Activated naive CD8-positive, alpha-beta T cell treated with anti-CD3 and anti-CD28 coated beads, Interleukin-2, amount 10 ng/mL, durations not matched to agents 7 days and 5 days (primary cell): ENCODE measurements at places on chromosomes 1 and 21. TPM values are rescaled to one million over a fixed set of nuclear protein-coding genes. Genes with fewer than 3 reads are reported as not detected.
A peak's percentile ranks its signal among the peaks of the same experiment; 100 is the strongest.

Gene SV2A
- 23.9 TPM for total RNA-seq

Gene SPRR4
- total RNA-seq: not detected

Gene CAPN2
- 177 TPM for total RNA-seq

Gene SAMSN1
- 121 TPM for total RNA-seq

Gene ERVH48-1
- 0.55 TPM for total RNA-seq

Gene OR10J1
- not detected for total RNA-seq

Gene SPATA46
- total RNA-seq: not detected

Gene CATSPERE
- 1.1 TPM for total RNA-seq

DNA sequence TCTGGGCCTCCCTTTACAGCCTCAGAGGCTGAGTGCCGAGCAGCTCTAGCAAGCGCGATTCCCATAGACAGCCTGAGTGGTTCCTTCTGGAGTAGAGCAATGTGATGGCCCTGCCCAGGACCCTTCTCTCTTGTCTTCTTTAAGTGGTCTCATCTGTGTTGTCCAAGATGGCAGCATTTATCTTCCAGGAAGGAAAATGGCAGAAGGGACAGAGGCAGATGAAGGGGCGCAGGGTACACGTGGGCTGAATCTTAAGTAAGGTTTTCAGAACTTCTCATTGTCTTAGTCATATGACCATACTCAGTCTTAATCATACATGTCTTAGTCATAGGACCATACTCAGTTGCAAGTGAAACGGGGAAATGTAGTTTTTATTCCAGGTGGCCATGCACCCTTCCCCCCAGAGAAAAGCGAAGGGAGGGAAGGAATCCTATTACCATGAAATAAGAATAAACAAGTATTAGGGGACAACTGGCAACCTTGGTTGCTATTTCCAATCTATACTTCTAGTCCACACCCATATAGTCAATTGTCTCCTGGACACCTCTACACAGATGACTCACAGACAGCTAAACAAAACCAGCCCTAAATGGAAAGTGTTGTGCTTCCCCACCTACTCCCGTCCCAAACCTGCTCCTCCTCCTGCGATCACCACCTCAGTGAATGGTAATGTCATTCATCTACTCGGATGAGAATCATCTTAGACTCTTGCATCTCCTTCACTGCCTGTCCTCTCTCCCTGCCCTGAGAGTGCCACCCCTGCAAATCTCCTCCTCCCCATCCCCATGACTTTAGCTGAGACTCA lies 13.3 kb downstream of the OVAAL start:
- H3K36me3 ChIP-seq: no peaks in the 10 kb centered on the region
- no peak overlapping the region for H3K4me3 ChIP-seq
- H3K27me3 ChIP-seq: peaks cover 25% of the 10 kb centered on the region
- H3K4me1 ChIP-seq: peaks cover 15% of the 10 kb centered on the region

DNA sequence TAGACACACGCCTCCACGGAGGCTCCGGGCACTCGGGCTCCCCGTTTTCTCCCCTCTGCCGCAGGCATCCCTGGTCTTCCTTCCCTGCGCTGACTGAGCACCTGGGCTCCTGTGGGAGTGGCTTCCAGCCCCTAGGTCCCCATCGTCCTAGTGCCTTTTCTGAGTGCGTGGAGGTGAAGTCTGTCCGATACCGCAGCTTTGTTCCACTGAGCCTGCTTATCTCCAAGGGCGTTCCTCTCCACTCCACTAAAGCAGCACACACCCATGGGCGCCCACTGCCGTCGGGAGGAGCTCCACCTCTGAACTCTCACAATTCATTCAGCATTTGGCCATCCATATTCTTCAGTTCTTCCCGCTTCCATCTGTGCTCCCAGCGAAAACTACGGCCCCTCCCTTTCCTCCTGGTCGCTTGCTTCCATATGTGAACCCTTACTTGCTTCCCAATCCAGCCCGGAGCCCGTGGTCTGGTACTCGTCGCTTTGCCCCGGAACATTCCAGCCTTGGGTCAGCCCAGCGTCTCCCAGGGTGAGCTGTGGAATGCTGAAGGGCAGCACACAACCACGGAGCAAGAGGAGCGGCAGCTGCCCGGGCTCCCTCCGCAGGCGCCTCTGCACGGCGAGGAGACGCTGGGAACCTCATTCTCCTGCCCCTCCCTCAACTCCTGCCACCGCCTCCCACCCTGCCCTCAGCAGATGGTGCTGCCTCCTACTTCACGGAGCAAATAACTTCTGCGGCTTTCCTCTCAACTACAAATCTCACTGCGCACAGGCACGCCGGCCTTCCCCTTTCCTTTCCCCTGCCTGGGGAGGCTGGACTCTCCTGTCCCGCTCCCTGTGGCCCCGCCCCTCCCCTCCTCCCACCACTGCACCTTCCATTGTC lies 27.5 kb downstream of the ATP8B2 start:
- peak overlapping the region; percentile 83 for H3K4me3 ChIP-seq
- no peak for DNase-seq

GRCh38 chr1:155207806-155208540 lies at the start of gene THBS3:
Gene THBS3, minus strand, starts transcription at chr1:155207897. Its CDS starts 21 bp downstream, at chr1:155207876.
- peaks cover 25% of the 10 kb centered on the region for H3K4me1 ChIP-seq
- DNase-seq: no peak
- H3K4me3 ChIP-seq: peak within 1 kb of the TSS; percentile 90
- no peaks in the 10 kb centered on the region for H3K27me3 ChIP-seq

- no peak for DNase-seq
- H3K4me3 ChIP-seq: no peak overlapping the region
- no peak overlapping the region for H3K27ac ChIP-seq
- no peaks in the 10 kb centered on the region for H3K27me3 ChIP-seq
- H3K36me3 ChIP-seq: no peaks in the 10 kb centered on the region
These were observed 19.4 kb downstream of the CXADR start for GRCh38 chr21:17532292-17532691.

- H3K27ac ChIP-seq: no peak overlapping the region
- H3K4me1 ChIP-seq: peaks cover 2% of the 10 kb centered on the region
- no peaks in the 10 kb centered on the region for H3K27me3 ChIP-seq
- no peak overlapping the region for H3K4me3 ChIP-seq
- H3K36me3 ChIP-seq: peaks cover 41% of the 10 kb centered on the region
- DNase-seq: no peak
These were observed 33.6 kb downstream of the SLC35D1 start for GRCh38 chr1:67020304-67020703.

GRCh38 chr1:180675586-180675985 lies 43.8 kb downstream of the XPR1 start:
- DNase-seq: no peak
- H3K4me1 ChIP-seq: no peaks in the 10 kb centered on the region
- H3K4me3 ChIP-seq: no peak overlapping the region
- H3K27ac ChIP-seq: no peak overlapping the region

GRCh38 chr1:226763905-226764264 lies 24.8 kb upstream of the ITPKB start:
- H3K4me1 ChIP-seq: peaks cover 18% of the 10 kb centered on the region
- H3K27ac ChIP-seq: no peak overlapping the region
- H3K36me3 ChIP-seq: no peaks in the 10 kb centered on the region
- no peak overlapping the region for H3K4me3 ChIP-seq
- peaks cover 16% of the 10 kb centered on the region for H3K27me3 ChIP-seq

- peak overlapping the region; percentile 15 for H3K4me3 ChIP-seq
- H3K27me3 ChIP-seq: no peaks in the 10 kb centered on the region
These were observed 6.2 kb downstream of the ARHGEF2 start for GRCh38 chr1:155971910-155972809.

DNA sequence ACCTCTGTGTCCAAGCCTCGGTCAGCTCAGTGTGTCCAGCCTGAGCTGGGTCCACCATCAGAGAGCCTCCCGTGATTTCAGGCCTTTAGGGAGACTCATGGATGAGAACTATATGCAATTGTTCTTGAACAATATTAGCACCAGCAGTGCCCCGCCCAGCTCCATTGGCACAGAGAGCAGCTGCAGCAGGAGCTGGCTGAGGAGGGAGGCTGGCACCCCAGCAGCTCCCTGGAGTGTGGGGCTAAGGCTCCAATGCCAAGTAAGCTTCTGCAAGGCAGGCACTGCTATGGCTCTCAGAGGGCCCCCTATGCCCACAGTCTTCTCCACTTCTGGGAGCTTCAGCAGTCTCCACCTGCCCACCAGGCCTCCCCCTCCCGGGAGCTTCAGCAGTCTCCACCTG lies 593.3 kb downstream of the MATN1 start:
- H3K27ac ChIP-seq: no peak overlapping the region
- no peaks in the 10 kb centered on the region for H3K36me3 ChIP-seq
- H3K27me3 ChIP-seq: no peaks in the 10 kb centered on the region
- no peak overlapping the region for H3K4me3 ChIP-seq
- no peaks in the 10 kb centered on the region for H3K4me1 ChIP-seq
- DNase-seq: no peak

DNA sequence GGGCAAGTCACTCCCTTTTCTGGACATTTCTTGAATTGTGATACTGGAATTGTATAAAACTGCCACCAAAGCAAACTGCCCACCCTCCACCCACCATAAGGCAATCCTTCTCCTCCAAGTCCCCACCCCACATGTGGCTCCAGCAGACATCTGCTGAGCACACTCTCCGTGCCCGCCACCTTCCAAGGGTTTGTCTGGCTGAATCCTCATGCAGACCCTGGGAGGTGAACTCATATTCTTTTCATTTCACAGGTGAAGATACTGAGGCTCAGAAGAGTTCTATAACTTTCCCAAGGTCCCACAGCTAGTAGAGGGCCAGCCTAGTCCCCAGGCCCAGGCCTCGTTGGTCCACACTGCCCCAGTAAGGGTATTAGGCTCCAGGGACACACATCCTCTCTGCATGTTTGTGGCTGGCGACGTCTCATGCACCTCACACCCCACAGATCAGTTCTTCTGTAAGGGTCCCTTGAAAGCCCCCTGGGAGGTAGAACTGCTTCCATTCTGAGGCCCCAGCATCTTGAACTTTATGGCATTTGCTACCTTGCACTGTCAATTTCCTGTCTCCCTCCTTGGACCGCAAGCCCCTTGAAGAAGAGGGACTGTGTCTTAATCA lies 14.1 kb downstream of the CNTN2 start:
- no peak for DNase-seq
- H3K4me3 ChIP-seq: no peak overlapping the region
- H3K36me3 ChIP-seq: no peaks in the 10 kb centered on the region
- H3K27ac ChIP-seq: no peak overlapping the region

DNA sequence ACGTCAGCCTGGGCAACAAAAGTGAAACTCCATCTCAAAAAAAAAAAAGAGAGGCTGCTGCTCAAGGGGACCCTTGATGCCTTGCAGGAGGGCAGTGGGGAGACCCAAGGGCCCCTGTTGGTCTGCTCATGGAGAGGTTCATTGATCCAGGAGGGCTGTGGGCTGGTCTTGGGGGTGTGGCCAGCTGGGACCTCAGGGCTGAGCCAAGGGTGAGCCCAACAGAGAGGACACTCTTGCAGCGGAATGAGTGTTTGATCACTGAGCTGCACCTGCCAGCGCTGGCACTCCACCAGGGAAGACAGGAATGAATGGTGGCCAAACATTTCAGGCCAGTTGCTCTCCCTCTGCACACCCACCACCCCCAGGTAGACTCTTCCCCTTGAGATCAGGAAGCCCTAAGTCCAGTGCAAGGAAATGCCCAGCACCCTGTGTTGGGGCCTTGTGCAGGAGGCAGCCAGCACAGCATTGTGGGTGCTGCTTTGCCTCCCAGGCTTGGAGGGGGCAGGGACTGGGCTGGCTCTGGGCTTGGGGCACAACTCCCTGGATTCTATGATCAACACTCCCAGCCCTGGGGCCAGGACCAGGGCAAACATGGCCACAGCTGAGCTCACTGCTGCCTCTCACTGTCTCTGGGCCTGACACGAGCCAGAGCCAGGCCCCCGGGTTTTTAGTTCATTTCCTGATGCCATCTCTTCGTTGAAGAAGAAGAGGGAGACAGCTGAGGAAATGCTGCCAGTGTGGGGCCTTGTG lies 50.7 kb downstream of the IRF2BP2 start:
- H3K36me3 ChIP-seq: no peaks in the 10 kb centered on the region
- H3K27me3 ChIP-seq: no peaks in the 10 kb centered on the region
- H3K27ac ChIP-seq: no peak overlapping the region
- no peak overlapping the region for H3K4me3 ChIP-seq
- no peak for DNase-seq

DNA sequence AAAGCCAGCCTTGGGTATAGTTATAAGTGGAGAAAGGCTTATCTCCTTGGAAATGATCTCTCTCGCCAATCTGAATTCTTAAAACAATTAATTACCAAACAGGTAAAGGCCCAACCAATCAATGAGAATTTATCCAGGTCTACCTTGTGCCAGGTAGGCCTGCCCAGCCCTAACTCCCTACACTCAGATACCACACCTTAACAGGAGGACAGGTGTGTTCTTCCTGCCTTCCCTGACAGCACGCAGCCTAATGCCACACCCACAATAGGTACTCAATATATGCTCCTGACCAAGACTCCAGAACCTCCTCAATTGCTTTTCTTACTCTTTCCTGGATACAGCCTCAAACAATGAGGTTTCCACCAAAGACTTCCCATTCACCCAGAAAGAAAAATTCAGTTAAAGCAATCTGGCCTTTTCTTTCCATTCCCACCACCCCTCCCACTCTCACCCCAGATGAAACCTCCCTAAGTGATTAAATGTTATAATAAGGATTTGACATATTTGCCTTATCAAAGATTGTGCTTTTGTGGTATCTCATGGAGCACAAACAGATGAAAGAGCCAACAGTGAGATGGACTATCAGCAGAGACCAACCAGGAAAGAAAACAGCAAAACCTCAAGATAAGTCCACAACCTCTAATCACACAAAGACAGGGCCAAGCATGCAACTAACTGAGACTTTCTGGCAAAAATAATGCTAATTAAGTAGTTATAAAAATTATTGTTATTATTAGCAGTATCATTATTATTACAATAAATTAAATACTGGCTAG lies 25.6 kb downstream of the TRABD2B start:
- H3K4me3 ChIP-seq: no peak overlapping the region
- H3K4me1 ChIP-seq: no peaks in the 10 kb centered on the region
- DNase-seq: no peak
- peaks cover 5% of the 10 kb centered on the region for H3K27me3 ChIP-seq
- H3K36me3 ChIP-seq: no peaks in the 10 kb centered on the region
- H3K27ac ChIP-seq: no peak overlapping the region

GRCh38 chr1:246069581-246069980 lies 437.5 kb downstream of the SMYD3 start:
- peaks cover 2% of the 10 kb centered on the region for H3K36me3 ChIP-seq
- no peak for DNase-seq
- H3K27ac ChIP-seq: no peak overlapping the region
- H3K4me3 ChIP-seq: no peak overlapping the region
- no peaks in the 10 kb centered on the region for H3K27me3 ChIP-seq

GRCh38 chr1:24155011-24155782 lies 12.3 kb upstream of the IL22RA1 start:
- H3K27me3 ChIP-seq: peaks cover 20% of the 10 kb centered on the region
- DNase-seq: no peak
- H3K4me3 ChIP-seq: no peak overlapping the region
- H3K36me3 ChIP-seq: no peaks in the 10 kb centered on the region
- H3K27ac ChIP-seq: no peak overlapping the region

- H3K27me3 ChIP-seq: no peaks in the 10 kb centered on the region
- DNase-seq: no peak
- H3K36me3 ChIP-seq: no peaks in the 10 kb centered on the region
These were observed 249.7 kb downstream of the RHOU start for GRCh38 chr1:228984646-228985631.

DNA sequence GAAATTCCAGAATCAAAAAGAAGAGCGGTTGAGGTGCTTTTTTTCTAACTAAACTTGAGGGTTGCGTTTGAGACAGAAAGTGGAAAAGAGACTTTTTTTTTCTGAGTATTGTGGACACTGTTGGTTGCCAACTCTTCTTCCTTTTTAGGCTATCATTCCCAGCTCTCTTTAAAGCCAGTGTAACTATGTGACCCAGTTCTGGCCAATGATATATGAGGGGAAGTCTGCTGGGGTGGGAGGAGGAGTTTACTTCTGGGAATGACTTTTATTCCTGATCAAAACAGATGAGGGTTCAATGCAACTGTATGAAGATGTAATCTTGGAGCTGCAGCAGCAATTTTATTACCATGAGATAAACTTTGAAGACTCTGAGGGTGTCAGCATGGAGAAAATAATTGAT lies 17.3 kb upstream of the NMNAT2 start:
- DNase-seq: no peak
- peaks cover 26% of the 10 kb centered on the region for H3K27me3 ChIP-seq
- H3K4me1 ChIP-seq: no peaks in the 10 kb centered on the region
- H3K4me3 ChIP-seq: no peak overlapping the region
